ENCODE measurements at places on chromosomes 3 and 15. TPM values are rescaled to one million over a fixed set of nuclear protein-coding genes. Genes with fewer than 3 reads are reported as not detected.

DNA sequence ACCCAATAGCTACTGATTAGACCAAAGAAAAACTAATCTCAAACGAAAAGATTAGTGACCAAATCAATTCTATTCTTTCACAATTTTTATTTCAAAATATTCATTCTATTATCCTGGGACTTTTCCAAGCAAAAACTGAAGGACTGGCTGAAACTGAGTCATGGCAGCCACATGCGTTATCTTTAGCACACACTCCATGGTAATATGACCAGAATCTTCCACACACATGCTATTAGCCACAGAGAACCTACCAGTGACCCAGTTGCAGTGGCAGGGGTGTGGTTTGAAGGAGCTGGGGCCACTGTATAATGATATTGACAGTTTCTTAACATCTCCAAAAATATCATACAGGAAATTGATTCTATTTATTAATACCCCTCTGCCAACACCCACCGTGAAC, 154.8 kb upstream of the ABI3BP start:
- no peak for DNase-seq

DNA sequence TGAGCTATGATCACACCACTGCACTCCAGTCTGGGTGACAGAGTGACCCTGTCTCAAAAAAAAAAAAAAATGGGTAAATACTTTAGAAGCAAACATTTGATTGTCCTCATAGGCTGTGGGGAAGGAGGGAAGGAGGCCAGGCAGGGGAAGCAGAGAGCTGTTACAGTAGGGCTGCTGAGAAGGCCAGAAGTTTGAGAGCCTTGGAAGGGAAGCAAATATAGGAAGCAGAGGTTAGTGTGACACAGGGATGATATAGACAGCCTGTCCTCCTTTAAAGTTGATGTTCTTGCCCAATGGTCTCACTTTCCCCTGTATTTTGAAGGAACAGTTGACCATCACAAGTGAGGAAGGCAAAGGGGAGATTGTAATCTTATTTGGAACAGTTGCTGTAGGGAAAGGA, 5.3 kb upstream of the ALPK3 start:
- DNase-seq: no peak

DNA sequence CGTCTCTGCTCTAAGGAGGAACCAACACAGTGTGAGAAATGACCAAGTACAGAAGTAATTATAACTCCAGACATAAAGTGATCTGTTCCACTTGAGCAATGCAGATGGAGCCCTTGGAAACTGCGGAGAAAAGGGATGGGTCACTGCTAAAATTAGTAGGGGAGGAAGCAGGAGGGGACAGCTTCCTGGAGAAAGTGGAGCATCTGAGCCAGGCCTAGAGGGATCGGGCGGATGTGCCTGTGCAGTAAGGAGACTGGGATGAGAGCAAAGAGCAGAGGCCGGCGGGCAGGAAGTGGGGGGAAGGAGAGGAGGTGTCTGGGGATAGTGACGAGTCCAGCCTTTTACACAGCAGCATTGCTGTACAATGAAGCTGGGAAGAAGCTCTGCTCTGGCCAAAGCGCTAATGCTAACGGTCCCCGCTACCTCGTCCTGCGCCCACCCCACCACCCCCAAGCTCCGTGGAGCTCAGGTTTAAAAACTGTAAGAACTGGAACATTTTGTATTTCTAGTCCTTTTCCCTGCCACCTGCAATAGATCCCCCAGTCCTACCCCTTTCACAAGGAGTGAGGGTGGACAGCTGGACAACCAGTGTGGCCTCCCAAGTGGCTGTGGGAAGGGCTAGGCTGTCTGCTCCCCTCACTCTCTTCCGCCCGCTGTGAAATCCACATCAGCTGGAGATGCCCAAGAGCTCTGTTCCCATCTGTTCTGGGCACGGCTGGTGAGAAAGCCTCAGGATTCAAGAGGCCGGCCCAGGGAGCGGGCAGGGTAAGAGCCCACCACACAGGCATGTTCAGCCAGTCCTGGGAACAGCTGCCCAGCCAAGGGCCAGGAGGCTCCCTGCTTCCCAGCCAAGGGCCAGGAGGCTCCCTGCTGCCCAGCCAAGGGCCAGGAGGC, 53.0 kb upstream of the HES1 start:
- no peak for DNase-seq

GRCh38 chr3:112671930-112672715, 31.2 kb upstream of the CCDC80 start:
- no peak for DNase-seq

The CDC25A gene
- 2.6 TPM for total RNA-seq

- DNase-seq: no peak
These were observed 97.3 kb downstream of the XXYLT1 start for GRCh38 chr3:195173657-195174056.

The TERC gene
- 194 TPM for total RNA-seq

DNA sequence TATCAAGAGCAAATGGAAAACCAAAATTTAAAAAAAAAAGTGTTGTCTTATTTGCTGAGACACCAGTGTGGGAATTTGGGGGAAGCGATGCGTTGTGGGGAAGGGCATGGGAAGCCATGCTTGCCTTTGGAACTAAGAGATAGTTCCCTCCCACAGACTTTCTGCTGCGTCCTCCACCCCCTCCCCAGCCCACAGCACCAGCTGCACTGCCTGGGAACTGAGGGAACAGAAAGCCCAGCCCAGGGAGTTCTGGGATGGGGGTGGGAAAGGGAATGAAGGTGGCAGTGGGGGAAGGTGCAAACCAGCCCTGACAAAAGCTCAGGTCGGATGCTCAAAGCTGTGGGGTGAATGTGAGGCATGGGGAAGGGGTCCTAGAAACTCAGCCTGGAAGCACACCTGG, 8.1 kb upstream of the NTRK3 start:
- no peak for DNase-seq

- DNase-seq: no peak
These were observed 3.4 kb downstream of the DENND6A start for GRCh38 chr3:57689367-57690053.

The SLC6A20 gene
- 1.2 TPM for total RNA-seq

The PYGO1 gene
- 5.9 TPM for total RNA-seq

DNA sequence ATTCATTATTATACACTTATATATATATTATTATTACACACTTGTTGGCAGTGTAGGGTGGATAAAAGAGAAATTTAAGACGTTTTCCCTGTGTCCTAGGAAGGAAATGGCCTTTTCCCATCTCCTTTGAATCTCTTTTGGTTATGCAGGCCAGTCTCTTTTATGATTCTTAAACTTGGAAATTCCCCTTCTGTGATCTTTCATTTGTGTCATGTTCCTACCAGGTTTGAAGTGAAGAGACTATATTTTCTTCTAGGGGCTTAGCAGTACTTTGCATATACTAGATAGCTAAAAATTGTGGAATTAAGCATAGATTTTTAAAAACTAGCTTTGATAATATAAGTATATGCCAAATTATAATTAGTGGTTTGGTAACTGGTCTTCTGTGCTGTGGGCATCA, 58.5 kb downstream of the BBX start:
- DNase-seq: no peak

The PAQR5 gene
- 2.0 TPM for total RNA-seq

DNA sequence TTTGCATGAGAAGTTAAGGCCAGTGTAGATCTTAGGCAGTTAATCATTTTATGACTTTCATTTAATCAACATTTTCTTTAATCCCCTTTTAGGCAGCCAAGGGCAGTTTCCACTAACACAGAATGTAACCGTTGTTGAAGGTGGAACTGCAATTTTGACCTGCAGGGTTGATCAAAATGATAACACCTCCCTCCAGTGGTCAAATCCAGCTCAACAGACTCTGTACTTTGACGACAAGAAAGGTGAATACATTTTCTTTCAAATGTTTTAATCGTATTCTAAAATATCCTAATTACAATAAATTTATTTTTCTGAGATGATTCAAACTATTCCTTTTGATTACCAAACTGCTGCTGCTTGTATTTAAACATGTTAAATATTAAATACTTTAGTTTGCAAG, 843.2 kb downstream of the CADM2 start:
- DNase-seq: no peak

GRCh38 chr15:43872416-43873020, 45.7 kb downstream of the WDR76 start:
- no peak for DNase-seq

DNA sequence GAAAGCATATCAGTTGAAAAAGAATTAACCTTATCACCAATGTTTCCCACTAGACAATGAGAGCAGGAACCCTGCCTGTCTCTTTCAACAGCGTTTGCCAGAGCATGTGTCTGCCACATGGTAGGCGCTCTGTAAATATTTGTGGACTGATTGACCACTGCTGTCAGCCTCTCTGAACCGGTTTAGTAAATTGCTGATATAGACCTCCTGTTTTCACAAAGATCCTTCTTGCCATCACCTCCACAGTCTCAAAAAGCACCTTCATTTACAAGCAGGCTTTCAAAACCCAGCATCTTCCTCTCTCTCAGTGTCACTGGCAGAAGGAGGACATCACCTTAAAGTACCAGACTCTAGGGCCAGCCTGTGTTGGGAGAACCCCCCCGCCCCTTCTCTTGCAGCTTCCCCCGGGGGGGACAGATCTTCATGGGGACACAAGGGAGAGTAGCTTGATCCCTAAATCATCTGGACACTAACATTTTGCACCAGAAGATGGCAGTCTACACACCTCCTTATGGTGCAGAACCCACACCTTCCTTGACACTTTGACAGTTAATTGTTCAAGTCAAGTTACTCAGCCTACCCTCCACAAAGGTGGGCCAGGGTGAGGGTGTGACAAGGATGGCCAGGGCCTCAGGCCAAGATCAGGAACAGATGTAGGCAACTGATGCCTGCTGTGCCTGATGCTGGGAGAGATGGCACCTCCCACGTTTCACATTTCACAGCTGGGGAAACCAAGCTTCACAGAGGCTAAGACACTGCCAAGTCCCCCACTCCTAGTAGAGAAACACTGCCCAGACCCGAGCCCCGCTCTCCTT, 37.8 kb upstream of the USP3 start:
- DNase-seq: no peak

The NEK10 gene
- 48.4 TPM for total RNA-seq

DNA sequence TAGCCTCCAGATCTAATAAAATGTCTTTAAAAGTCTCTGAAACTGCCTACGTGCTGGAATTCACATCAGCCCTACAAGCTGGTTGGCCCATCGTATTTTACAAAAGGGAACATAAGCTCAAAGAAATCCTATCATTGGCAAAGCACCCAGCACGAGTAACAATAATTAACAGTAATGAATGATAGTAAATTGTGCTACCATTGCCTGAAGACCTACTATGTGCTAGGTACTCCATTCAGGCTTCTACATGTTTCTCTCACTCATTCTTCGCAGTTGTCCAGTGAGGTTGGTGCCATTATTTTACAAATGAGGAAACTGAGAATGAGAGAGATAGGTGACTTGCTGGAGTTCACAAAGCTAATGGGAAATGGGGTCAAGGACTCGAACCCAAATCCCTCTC, 7.1 kb upstream of the EPHB3 start:
- DNase-seq: no peak

- no peak for DNase-seq
These were observed 4.6 kb downstream of the ANAPC13 start for GRCh38 chr3:134481166-134481565.

The CFAP92 gene
- 0.66 TPM for total RNA-seq

GRCh38 chr15:70093070-70093469, 4.6 kb downstream of the TLE3 start:
- DNase-seq: no peak

- DNase-seq: no peak
These were observed 36.8 kb upstream of the CCDC50 start for GRCh38 chr3:191292243-191293015.

DNA sequence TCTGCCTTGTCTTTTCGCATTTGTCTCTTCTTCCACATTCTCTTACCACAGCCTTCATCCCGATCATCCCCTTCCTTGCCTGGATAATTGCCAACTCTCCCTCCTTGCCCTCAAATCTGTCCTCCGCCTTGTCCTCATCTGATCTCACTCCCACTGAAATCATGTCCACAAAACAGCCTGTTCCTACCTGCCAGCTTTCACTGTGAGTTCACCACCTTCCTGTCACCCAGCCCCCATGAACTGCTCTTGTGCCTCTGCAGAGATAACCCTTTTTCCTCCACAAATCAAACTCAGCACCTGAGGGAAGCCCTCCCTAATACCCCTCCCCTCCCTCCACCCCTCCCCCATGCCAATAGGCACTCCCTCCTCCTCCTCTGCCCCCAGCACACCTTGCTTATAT, 4.8 kb upstream of the ADCY5 start:
- DNase-seq: no peak
